Activated CD8-positive, alpha-beta memory T cell treated with anti-CD3 and anti-CD28 coated beads for 48 hours (primary cell): ENCODE measurements at places on chromosomes 11 and 22.

GRCh38 chr22:42500161-42500835, 19.3 kb downstream of the RRP7A start:
- DNase-seq = peak; percentile 72

DNA sequence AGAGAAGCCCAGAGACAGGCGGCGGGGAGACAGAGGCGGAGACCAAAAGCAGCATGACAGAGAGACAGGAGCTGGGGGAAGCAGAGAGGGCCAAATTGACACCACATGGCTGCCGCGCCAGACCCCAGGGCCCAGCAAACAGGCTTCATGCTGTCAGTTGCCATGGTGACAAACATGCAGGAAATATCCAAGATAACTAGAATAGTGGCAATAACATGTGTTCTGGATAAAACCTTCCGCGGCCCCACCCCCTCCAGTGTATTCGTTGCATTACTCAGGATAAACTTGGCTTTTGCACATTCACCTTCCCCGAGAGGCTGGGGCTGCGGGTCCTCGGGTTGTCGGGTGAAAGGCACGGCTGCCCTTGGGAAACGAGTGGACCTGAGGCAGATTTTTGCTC, 49.9 kb upstream of the CDON start:
- no peak for DNase-seq

DNA sequence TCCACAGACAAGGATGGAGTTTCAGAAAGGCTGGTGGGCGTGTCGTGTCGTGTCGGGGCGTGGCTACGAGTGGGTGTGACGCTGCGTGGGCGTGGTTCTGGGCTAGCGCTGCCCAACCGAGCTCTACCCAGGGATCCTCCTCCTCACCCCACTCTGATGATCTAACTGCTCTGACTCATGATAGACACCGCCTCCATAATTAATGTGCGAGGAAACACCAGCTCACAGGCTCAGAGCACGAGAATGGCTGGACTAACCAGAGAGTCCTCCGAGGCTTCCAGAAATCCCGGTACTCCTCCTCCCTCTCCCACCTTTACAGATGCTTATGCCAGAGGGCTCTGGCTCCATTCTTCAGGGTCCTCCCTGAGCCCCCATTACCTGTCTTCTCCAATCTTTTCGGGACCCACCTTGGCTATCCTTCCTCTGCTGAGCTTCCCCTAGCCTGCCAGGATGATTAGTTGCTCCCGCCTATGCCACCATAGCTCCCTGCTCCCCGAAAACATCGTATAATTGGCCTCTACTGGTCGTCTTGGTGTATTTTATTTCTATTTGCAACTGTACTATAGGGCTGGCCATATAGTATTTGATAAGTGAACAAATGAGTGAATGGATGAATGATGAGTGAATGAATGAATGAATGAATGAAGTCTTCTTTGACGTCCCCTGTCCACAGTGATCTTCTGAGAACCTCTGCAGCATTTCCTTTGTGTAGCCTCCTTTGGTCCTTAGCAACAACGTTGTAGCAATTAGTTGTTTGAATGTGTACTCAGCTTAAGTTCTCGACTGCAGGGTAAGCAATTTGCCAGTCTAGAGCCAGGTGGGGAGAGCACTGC, 21.7 kb downstream of the TMPRSS13 start:
- peak; percentile 50 for DNase-seq

- no peak for DNase-seq
These were observed 67.5 kb downstream of the TEAD1 start for GRCh38 chr11:12741671-12742216.

DNA sequence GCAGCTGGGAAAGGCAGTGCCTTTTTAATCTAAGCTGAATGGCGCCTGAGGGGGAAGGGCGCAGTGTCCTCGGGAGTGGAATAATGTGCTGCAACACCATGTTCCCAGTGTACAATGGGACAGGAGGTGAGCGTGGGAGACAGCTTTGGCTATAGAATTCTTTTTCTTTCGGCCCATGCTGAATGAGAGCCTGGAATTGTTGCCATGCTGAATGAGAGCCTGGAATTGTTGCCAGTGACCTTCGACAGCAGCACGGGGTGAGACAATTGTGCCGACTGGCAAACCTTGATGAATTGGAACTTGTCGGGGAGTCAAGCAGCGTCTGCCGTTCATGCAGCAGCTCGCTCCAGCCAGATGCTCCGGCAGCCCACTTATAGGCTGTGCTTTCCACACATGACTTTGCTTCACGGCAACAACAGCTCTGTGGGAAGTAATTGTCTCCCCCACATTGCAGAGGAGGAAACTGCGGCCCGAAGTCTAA, 141.4 kb upstream of the E2F8 start:
- DNase-seq = no peak

DNA sequence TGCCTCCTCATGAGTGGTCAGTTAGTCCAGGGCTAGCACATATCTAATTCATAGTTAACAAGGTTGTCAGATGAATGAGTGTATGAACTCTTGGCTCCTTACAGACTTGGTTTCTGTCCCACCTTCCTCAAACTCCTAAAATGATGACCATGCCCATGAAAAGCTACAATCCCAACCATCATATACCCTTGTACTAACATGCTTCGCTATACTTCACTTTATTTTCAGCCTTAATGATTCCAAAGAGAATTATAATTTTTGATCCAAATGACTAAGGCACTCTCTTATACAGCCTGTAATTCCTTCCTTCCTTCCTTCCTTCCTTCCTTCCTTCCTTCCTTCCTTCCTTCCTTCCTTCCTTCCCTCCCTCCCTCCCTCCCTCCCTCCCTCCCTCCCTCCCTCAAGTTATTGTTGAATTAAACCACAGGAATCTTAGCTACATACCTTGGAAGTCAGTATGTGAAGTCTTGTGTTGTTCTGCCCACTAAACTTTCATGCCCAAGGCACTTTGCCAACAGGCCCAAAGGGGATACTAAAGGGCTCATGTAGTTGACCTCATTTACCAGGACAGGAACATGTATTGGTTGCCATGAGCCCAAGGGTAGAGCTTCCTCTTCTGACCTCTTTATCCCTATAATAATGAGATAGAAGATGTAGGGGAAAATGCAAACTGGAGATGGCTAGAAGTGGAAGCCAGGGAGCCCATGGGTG, 37.4 kb downstream of the CALCA start:
- DNase-seq = no peak

DNA sequence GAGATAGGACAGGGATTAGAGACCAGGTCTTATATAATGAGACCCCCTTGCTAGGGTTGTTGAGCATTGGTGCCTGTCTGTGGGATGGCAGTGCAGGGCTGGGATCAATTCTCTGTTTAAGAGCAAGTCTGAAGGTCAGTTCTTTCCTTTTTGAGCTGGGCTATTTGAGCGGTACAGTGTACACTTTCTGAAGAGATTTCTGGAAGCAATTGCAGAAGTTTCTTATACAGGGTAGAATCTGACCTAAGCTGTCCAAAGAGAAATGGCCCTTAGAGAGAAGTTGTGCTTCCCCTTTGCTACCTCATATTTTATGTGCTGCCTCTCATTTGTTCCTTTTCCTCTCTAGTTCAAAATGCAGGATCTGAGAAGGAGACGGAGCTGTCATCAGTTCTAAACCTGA, 35.8 kb downstream of the CSTPP1 start:
- no peak for DNase-seq

DNA sequence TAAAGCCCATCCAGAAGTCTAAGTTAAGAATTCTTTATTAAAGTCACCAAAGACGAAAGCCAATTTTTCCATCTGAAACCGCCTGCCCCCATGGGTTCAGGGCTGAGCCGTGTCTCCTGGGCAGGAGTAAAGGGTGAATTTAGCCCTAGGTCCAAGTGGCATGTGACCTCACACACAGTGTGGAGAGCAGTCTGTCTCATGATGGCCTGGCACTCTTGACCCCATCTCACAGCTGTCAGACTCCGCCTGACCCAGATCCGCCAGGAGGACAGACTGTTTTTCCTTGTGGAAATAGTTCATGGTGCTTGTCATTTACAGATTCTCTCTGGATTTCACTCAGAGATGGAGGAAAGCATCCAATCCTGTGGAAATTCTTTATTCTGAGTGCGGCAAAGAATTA, 109.7 kb downstream of the GALNT18 start:
- DNase-seq = no peak

GRCh38 chr22:27378311-27378800, 423.2 kb downstream of the MN1 start:
- no peak for DNase-seq

- no peak for DNase-seq
These were observed 15.8 kb downstream of the ZBTB16 start for GRCh38 chr11:114075344-114075610.

DNA sequence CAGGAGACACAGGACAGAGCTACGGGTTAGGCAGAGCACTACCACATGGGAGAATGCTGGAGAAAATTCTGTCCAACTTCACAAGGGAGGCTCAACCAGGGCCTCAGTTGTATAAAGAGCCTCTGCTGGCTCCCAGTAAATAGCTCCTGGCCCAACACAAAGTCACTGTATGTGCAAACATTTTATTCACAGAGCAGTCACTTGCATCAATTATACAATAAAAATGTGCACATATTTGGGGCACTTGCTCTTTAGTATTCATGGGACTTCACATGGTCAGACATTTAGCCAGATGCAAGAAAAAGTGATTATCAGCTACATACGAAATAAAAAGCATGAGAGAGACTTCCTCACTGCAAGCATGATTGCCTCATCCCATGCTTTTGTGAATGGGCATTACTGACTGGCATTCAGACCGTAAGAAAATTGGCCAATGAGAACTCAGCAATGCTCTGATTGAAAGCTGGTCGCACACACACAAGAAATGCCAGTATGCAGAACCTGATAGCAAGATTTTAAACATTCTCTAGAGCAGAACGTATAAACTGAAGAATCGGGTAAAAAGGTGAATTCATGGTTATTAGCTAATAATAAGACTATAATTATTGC, 39.4 kb downstream of the BLID start:
- DNase-seq = no peak

DNA sequence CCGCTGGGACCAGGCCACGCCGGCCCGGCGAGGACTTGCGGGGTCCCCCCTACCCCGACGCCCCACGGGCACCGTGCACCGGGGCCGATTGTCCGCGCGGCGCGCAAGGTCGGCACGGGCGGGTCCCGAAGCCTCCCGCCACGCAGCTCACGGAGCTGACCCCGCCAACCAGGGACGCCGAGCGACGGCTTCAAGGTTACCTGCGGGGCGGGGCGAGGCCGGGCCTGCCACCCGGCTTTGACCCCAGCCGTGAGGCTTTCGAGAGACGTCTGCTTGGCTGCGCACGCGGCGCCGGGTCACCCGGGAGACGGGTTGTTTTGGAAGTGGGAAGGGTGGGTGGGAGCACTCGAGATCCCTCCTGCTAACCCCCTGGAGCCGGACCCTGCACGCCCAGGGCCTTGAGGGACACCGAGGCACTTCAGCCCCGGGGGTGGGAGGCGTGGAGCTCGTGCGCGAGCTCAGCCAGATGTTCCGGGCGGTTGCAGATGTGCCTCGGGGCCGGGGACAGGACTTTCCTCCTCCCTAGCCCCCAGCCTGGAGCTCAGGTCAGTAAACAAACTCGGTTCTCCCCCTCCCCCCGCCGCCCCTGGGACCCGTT, 3.2 kb upstream of the WNT11 start:
- no peak for DNase-seq

DNA sequence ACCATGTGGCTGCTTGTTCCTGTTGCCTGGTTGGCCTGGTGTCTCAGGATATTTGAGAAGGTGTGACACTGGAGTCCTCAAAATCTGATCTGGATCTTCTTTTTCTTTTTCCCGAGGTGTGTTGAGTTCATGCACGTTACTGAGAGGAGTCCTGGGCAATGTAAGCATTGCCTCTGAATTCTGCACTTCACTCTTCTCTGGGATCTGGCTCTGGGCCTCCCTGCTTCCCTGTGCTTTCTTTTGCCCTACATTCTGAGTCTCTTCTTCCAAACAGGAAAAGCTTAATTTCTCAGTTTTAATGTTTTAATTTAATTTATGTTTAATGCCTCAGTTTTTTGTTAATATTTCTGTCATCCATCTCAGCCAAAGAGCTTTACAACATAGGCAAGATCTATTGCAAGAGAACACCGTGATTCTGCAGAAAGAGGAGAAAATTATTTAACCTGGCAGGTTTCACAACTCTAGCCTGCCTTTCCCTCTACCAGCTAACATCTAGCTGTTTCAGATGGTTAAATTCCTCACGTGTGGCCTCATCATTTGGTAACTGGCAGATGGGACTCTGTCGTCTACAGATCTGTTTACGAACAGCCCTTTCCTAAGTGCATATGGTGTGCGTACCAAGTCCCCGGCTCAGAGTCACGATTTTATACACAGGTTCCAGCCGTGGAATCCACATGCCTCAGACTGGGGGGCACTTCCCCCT, 24.7 kb downstream of the LDLRAD3 start:
- DNase-seq = no peak

DNA sequence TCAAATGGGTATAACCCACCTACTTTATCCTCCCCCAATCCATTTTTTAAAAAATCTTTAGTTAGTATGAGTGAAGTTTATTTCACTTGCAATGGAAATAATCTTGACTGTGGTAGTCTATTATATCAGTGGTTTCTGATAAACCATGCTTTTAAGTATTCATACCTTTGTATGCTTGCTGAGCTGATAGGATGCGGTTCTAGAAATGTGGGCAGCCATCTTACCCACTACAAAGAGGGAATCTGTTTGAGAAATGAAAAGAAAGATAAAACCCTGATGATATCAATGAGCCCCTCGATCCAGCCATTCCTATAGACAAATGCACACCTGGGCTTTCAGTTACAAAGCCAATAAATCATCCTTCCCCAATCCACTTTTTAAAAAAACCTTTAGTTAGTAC, 13.8 kb upstream of the PVALB start:
- DNase-seq = no peak

DNA sequence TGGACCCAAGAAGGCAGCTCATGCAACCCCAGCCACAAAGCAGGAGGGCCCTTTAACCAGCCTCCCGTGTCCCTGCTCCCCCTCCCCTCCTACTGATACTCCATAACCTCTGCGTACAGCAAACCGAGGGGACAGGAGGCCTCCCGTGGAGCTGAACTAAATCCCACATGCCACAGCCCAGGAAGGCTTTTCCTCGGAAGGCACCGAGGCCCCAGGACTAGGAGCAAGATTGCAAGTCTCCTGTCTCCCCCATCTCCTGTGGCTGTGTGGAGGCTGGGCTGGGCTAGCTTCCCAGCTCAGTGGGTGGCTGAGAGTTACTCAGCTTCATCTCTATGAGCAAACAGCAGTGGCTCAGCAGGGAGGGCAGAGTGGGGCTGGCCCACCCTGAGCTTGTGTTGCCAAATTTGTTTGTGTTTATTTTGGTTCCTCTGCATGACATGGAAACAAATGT, 62.7 kb upstream of the NECTIN1 start:
- DNase-seq = no peak

- DNase-seq = no peak
These were observed 21.6 kb downstream of the MAPK1 start for GRCh38 chr22:21845558-21846453.
